ENCODE measurements at places on chromosomes 5 and 9.

DNA sequence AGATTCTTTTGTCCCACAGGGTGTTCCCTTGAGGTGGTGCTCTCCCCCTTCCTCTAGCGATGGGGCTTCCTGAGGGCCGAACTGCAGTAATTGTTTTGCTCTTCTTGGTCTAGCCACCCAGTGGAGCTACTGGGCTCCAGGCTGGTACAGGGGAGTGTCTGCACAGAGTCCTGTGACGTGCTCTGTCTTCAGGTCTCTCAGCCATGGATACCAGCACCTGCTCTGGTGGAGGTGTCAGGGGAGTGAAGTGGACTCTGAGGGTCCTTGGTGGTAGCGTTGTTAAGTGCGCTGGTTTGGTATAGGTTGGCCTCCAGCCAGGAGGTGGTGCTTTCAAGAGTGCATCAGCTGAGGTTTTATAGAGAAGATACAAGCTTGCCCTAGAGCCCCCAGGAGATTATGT, 20.4 kb upstream of the CEP72 start:
- DNase-seq, result no peak
- H3K27me3 ChIP-seq, result peaks cover 18% of the 10 kb centered on the region
- no peak overlapping the region for H3K4me3 ChIP-seq
- H3K4me1 ChIP-seq, result peaks cover 3% of the 10 kb centered on the region

GRCh38 chr9:73541923-73542322, 390.3 kb downstream of the ANXA1 start:
- H3K4me1 ChIP-seq, result no peaks in the 10 kb centered on the region
- no peak overlapping the region for H3K4me3 ChIP-seq
- no peak overlapping the region for H3K27ac ChIP-seq
- no peaks in the 10 kb centered on the region for H3K27me3 ChIP-seq
- H3K36me3 ChIP-seq, result no peaks in the 10 kb centered on the region

DNA sequence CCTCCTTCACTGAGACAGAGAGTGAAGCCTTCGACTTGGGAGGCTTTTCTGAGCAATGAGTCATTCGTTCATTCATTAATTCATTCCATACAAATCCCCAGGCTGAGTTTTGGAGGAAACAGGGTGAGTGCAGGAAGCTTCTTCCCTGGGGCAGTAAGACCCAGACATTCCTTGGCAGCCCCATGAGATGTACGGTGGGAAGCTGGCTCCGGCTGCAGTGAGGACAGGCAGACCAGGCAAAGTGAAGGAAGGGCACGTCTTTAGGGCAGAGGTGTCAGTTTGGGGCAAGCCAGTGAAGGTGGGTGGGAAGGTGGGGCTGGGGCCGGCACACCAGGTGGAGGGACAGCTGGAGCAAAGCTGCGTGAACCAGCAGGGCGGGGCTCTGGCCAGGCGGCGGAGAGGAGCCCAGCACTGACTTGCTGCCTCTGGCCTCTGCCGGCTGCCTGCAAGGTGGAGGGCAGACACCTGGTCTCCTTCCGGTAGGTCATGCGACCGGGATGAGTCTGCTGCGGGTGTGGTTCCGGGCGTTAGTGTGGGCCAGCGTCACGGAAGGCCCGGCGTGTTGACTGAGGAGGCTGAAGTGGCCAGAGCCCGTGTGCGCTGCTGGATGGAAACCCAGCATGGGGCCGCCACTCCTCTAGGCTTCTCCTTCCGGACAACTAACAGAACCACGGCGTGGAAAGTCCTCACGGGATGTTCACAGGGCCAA, 16.6 kb downstream of the OLFM1 start:
- H3K4me3 ChIP-seq, result no peak overlapping the region
- H3K36me3 ChIP-seq, result no peaks in the 10 kb centered on the region
- H3K27me3 ChIP-seq, result peaks cover 15% of the 10 kb centered on the region
- H3K27ac ChIP-seq, result no peak overlapping the region

GRCh38 chr9:36739373-36740116, 166.8 kb downstream of the MELK start:
- no peak overlapping the region for H3K4me3 ChIP-seq
- H3K27me3 ChIP-seq, result peaks cover 9% of the 10 kb centered on the region
- no peak for DNase-seq
- peaks cover 11% of the 10 kb centered on the region for H3K4me1 ChIP-seq
- H3K36me3 ChIP-seq, result no peaks in the 10 kb centered on the region
- H3K27ac ChIP-seq, result no peak overlapping the region
